ENCODE measurements at places on chromosomes 7 and 10.

DNA sequence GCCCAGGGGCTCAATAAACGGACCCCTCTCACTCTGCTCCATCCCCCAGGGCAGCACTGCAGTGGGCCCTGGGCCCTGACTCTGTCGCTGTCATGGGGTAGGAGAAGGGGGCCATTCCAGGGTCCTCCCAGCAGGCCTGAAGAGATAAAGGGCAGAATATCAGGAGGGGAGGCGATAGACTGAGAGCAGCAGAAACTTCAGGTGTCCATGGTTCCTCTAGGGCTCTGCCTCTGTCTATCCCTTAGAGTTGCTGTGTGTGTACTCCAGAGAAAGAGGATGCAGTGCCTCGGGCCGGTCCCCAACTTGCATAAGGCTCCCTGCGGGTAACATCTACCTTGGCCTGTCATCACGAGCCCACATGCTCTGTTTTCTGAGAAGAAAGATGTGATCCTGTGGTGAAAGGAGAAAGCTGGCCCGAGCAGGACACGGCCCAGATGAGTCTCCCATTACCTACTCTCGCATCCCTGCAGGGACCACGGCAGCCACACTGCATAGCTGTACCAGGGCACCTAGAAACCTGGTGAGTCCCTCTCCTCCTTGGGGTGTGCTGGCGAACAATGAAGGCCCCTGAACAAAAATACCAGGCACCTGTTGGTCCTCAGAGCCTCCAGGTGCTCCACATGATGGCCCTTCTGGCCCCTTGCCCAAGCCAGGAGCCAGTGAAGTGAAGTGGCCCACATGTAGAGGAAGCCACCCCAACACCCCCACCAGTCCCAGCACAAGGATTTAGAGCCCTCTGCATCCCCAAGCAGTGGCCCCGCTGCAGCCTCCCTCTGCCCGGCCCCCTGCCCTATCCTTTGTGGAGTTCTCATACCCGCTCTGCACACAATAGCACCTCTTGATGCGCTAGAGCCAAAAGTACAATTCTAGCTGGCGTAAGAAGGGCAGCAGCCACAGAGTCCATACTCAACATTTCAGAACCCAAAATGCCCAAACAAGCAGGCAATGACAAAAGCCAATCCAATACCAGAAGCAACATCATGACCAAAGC, 106.8 kb downstream of the ARHGAP22 start:
- DNase-seq = no peak

GRCh38 chr7:110522061-110522760, 568.7 kb upstream of the LRRN3 start:
- DNase-seq = no peak

- DNase-seq = no peak
These were observed 64.8 kb upstream of the MEOX2 start for GRCh38 chr7:15751191-15751701.

DNA sequence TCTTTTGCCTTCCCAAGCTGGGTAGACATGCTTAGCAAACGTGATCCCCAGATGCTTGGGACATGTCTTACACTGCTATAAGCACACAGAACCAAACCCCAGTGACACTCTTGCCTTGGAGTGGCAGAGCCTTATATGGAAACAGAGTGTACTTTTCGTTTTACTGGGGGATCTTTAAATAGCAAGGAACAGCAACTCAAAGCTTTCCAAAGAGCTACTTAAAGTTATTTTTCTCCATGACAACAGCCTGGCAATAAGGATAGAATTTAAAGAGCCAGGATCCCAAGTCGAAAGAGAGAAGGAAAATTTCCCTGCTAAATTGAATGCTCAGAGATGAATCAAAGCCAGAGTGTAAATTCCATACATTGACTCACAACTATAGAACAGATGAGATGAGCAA, 67.8 kb downstream of the ZNF365 start:
- no peak for DNase-seq

- peak; percentile 60 for DNase-seq
These were observed 40.8 kb downstream of the HK1 start for GRCh38 chr10:69318867-69319727.

DNA sequence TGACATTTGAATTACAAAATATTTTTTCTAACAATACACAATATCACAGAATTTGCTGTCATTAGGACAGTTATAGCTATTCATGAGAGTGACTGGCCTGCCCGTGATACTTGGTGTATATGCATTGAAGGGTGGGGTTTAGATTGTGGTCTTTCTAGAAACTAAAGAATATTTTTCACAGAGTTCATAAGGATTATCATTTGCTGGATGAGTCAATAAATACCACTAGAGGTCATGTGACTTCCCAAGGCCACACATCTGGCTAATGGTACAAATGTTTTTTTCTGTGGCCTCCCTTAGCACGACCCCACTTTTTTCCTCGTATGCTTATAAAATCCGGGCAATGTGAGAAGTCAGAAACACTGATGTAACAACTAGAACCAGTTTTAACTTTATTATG, 5.2 kb downstream of the OPTN start:
- DNase-seq = no peak

GRCh38 chr7:12370249-12370648, 33.4 kb downstream of the VWDE start:
- no peak for DNase-seq

DNA sequence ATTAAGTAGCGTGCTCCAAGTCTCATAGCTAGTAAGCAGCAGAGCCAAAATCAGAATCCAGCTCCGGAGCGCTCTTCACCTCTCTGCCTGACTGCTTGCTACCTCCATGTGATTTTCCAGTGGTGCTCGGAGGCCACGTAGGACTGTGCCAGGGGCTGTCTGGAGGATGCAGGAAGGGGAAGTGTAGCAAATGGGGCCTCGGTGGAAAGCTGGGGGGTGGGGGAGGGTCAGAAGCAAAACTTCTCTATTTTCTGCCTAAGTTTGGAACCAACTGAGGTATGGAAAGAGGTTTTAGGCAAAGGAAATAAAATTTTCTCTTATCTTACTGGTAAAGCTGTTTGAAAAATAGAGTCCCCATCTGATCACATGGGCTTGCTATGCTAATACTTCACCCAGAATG, 108.7 kb downstream of the TBXAS1 start:
- peak; percentile 58 for DNase-seq

- DNase-seq = no peak
These were observed 586.6 kb downstream of the SUGCT start for GRCh38 chr7:40721342-40721949.

DNA sequence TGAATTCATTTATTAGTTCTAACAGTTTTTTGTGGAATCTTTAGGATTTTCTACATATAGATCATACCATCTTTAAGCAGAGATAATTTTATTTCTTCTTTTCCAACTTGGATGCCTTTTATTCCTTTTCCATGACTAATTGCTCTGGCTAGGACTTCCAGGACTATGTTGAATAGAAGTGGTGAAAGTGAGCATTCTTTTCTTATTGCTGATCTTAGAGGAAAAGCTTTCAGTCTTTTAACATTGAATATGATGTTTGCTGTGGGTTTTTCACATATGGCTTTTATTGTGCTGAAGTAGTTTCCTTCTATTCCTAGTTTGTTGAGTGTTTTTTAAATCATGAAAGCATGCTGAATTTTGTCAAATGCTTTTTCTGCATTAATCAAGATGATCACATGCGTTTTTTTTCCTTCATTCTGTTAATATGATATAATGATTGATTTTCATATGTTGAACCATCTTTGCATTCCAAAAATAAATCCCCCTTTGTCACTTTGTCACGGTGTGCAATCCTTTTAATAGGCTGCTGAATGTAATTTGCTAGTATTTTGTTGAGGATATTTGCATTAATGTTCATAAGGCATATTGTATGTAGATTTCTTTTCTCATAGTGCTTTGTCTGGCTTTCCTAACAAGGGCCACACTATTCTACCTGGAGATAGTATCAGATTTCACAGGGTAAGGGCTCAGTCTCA, 92.9 kb downstream of the ZNF467 start:
- no peak for DNase-seq

DNA sequence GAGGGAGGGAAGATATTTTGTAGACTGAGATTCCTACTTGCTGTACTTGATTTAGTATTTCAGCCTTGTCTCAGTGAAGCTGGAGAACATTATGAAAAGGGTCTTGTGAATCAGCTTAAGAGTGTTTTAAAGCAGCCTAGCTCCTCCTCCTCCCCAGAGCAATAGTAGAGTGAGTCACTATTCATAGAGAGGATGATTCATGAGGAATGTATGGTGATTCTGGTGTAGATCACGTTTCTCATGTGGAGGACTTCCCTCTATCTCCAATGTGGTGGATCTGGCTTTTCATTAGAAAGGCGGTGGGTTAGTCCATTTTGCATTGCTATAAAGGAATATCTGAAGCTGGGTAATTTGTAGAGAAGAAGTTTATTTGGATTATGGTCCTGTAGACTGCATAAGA, 340.1 kb upstream of the CHRM2 start:
- no peak for DNase-seq

DNA sequence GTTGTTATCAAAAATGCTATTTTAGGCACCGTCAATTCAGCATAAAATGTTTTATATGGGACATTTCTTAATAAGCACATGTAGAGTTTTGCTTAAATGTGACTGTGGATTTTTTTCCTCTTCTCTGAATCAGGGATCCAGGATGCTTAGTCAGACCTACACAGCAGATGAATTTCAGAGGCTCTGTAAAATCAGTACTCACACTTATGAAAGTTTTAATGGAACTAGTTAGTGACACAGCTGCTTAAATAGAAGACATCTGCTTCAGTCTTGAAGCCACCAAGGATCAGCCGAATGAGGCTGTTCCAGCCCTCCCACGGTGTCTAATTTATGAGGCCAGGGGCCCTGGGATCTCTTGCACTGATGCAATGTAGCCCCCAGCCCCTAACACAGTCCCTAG, 136.0 kb downstream of the MYOF start:
- no peak for DNase-seq

- no peak for DNase-seq
These were observed 4.0 kb upstream of the CREB5 start for GRCh38 chr7:28408105-28408959.

- no peak for DNase-seq
These were observed 7.2 kb downstream of the GCC1 start for GRCh38 chr7:127578036-127578684.

DNA sequence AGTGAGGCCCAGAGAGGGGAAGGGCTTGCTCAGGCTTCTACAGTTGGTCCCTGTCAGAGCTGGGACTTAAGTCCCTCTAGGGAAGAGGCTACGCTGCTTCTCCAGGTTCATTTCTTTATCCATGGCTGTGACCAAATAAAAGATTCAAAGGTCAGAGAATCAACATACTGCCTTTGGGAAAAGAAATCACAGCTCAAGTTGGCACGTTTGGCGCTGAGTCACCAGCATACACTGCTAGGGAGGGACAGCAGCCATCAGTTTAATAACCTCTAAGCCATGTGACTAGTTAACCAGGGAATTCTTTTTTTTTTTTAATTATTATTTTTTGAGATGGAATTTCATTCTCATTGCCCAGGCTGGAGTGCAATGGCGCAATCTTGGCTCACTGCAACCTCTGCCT, 28.4 kb upstream of the CRHR2 start:
- no peak for DNase-seq

- no peak for DNase-seq
These were observed 39.3 kb upstream of the DRGX start for GRCh38 chr10:49435225-49435624.

DNA sequence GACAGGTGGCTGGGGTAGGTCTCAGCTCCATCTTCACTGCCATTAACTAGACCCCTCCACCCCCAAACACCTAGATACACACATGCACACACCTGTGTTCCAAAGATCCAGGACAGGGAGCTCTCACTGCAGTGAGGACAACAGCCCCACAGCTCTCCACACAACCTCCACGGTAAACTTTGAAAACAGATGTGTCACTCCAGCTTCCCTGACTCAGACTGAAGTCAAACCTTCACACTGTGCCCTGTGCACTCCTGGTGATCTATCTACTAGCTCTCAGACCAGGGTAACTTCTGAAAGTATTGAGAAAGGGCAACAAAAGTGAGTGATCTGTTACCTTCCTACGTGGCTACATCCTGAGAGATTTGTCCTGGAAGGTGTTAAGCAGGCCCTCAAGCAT, 519.8 kb downstream of the XPNPEP1 start:
- DNase-seq = no peak

GRCh38 chr10:43365001-43365400, 6.4 kb upstream of the FXYD4 start:
- DNase-seq = no peak

DNA sequence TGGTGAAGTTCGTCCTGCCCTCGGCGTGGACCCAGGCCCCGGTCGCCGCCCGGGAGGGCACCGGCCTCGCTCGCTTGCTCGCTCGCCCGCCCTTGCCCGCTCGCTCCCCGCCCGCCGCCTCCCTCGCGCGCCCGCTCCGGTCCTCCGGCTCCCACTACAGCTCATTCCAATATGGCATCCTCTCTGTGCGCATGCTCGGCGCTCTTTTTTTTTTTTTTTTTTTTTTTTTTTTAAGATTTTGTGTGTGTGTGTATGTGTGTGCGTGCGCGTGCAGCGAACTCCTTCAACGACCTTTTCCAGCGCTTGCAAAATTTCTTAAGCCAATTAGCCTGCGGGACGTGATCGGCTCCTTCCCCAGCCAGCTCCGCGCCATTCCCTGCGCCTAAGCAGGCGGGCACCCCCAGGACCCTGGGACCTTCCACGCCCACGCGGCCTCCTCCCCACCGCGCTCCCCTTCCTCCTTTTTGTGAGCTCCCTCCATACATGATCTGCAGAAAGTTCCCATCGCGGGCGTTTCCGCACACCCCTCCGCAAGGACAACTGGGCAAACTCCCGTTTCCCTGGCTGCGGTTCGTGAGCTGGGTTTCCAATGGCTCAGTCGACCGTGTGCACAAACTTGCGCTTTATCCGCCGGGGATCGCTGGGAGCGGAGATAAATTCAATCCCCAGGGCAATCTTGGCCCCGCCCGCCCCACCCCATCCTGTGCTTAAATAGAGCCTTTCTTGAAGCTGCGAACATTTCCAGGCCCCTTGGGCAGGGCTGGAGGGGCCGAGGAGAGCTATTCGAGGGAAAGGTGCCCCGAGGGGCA, at the start of gene SFMBT2:
Gene SFMBT2, minus strand, starts transcription at position 173 of the 809 bp plus-strand sequence. CDS start 29,136 bp downstream, outside the sequence.
- DNase-seq = peak; percentile 76

DNA sequence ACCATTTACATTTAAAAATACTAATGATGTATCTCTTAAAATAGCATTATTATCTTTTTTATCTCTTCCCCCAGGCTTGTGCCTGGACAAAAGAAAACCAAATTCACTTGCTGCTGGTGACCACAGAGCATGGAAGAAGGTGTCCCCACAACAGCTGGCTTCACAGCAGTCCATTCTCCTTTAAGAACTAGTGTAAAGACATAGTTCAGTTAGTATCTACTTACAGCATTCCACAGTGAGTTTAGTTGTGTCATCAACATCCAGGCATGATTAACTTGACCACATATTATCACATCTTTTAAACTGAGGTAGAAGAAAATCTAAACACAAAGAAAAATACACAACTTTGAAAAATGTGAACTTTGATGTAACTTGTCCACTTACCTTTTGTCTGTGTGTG, 55.0 kb downstream of the LRRC17 start:
- no peak for DNase-seq

All from inflammatory macrophage (primary cell).